Stimulated activated CD8-positive, alpha-beta memory T cell treated with anti-CD3 and anti-CD28 coated beads, Interleukin-15, amount 100 ng/mL, for 24 hours (primary cell): ENCODE measurements at places on chromosomes 2 and 18.

DNA sequence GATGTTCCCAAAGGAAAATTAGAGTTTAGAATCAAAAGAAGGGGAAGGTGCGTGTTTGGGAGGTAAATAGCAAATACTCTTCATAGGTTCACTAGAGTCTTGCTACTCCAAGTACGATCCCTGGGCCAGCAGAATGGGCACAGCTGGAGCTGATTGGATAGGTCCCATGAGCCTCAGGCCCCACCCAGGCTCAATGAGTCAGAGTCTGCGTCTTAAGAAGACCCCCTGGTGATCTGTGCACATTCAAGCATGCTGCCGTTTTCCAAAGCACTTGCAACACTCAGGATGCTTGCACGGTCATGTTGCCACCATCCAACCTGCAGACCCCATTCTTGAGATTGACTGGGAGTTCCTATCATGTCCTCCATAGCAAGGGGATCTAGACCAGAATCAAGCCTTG, 40.5 kb downstream of the ABCG8 start:
- no peak for DNase-seq

DNA sequence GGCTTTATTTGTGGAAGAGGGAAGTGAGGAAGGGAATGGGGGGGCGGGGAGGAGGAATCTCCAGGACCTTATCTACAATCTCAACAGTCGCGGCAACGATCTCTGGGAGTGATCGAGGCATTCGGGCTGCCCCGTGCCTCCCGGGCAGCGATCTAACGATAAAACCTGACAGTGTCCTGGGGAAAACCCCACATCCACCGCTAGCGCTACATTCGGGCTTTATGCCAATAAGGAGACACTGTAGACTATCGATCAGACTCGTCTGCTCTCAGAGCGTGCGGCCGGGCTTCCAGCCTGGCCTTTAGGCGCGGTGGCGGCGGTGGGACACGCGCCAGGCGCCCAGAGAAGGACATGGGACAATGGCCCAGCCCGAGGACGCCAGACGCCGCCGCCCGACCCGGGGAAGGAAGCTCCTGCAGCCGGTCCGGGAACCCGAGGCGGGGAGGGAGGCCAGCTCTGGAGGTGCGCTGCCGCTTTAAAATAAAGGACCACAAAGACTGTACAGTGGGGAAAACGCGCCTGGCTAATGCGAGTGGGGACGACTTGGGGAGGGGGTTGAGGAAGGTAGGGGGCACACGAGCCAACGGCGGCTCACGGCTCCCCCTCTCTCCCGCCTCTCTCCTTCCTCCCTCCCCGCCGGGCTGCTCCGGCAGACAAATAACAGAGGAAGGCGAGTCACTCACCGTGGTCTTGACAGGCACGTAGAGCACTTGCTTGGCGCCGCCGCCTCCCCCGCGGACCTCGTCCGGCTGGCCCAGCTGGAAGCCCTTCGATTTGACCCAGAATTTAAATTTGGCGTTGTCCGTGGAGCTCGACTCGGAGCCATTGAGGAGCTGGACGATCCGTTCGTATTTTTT, 2.2 kb downstream of the NOL4 start:
- no peak for DNase-seq

DNA sequence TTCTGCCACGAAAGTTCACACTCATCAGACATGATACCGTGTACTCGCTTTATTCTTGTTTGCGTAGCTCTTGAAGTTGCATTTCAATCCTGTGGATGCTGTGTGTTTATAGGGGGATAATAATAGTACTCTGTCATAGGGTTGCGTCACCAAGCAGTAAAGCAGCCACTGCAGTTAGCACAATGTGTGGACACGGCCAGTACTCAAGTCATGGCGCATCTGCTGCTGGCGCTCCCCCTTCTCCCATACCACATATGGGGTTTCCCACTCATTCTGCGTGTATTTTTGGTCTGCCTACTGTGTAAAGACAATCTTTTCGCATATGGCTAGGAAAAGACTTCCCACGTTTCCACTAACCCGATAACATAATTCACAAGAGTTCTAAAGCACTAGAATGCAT, 2.1 kb upstream of the ZBTB14 start:
- no peak for DNase-seq

GRCh38 chr2:210224591-210224940, 681 bp downstream of the ACADL start:
- DNase-seq: no peak
